ENCODE measurements at places on chromosomes 4 and X.

GRCh38 chr4:1249731-1250526, 999 bp upstream of the CTBP1 start:
- peak; percentile 43 for DNase-seq

DNA sequence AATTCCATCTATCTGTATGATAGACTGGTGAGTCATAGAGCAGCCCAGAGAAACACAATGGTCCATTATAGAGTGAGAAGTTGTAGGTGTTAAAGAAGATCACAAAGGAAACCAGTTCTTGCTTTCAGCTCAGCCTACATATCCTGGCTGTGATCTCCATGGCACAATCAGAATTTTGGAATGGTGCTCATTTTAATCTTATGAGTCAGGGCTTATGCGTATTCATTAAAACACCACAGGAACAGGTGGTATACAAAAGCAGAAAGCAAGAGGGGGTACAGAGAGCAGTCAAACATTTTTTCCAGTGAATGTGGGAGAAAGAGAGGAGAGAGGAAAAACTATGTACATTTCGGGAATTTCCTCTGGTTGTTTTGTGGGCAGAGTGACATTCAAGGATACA, 126.9 kb downstream of the MFAP3L start:
- no peak for DNase-seq

DNA sequence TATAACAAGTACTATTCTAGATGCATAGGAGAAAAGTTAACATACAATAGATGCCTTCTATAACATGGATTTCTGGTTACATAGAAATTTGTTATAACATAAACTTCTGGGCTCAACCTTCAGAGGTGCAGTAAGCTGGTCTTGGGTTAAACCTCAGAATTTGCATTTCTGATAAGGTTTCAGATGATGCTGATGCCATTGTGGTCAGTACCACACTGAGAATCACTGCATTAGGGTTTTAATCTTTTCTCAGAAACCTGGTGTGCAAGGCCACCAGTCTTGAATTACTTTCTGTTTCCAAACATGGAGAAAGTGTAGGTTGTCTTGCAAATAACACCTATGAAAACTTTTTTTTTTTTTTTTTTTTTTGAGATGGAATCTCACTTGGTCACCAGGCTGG, 146.2 kb downstream of the SPOCK3 start:
- DNase-seq, result no peak

- no peak for DNase-seq
These were observed 17.8 kb downstream of the LAS1L start for GRCh38 chrX:65516756-65517155.

DNA sequence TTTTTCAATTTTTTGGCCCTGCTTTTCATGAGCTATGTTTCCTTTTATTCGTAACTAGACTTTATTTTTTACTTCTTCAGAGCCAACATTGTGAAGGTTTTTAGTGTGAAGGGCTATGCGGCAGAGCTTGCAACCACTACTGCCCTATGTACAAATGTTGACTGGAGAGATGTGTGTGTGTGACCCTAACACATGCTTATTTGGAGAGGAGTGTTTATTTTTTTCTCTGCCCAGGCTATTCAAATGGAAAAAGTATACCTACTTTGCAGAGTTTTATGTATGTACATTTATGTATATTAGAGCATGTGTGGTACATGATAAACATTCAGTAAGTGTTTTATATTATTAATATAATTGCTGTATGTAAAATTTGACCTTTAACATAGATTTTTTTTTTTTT, 86.5 kb downstream of the WWC2 start:
- no peak for DNase-seq

GRCh38 chr4:185728893-185729292, 83.1 kb downstream of the SORBS2 start:
- DNase-seq, result no peak

- DNase-seq, result no peak
These were observed 51.0 kb downstream of the SPIN2B start for GRCh38 chrX:57070185-57070984.

Data from activated T-cell treated with anti-CD3 and anti-CD28 coated beads for 24 hours (primary cell).